WERI-Rb-1 (cell line): ENCODE measurements at places on chromosomes 4 and X.

DNA sequence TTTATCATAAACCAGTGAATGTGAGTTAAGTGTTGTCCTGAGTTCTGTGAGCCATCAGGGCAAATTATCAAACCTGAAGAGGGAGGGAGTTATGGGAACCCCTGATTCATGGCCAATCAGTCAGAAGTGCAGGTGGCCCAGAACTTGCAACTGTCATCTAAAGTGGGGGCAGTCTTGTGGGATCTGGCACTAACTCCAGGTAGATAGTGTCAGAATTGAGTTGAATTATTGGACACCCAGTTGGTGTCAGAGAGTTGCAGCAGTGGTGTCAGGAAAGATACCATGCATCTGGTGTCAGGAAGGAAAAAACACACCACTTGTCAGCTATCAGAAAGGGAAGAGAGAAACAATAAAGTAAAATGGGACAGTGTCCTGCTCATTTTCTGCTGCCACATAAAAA, 8.4 kb downstream of the CORIN start:
- DNase-seq: no peak

DNA sequence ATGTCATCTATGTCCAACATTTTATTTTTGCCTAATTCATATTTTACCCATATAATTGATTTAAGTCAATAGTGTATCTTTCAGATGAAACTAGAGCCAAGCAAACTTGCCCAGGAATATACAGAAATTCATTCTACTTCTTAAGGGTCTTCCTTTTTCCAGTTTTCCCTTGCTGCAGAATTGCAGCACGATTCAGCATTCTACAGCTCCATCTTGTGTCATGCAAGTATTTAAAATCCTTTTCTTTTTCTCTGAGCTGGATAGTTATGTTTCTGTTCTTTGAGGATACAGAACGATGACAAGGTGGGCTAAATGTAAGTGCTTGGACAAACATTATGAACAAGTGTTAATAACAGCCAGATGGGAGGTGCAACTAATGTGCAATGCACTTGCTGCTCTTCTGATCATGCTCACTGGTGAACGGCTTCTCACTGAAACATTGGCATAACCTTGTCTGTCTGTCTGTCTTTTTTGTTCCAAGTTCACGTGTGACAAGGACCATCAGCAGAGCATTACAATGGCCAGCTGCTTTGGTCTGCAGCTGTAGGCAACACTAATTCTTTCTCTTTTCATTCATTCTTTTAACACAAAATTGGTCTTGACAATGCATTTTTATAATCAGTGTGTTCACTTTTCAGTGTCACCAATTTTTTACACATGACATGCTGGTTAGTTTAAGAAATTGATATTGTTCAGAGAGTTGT, 1821.7 kb downstream of the ARAP2 start:
- DNase-seq: no peak

DNA sequence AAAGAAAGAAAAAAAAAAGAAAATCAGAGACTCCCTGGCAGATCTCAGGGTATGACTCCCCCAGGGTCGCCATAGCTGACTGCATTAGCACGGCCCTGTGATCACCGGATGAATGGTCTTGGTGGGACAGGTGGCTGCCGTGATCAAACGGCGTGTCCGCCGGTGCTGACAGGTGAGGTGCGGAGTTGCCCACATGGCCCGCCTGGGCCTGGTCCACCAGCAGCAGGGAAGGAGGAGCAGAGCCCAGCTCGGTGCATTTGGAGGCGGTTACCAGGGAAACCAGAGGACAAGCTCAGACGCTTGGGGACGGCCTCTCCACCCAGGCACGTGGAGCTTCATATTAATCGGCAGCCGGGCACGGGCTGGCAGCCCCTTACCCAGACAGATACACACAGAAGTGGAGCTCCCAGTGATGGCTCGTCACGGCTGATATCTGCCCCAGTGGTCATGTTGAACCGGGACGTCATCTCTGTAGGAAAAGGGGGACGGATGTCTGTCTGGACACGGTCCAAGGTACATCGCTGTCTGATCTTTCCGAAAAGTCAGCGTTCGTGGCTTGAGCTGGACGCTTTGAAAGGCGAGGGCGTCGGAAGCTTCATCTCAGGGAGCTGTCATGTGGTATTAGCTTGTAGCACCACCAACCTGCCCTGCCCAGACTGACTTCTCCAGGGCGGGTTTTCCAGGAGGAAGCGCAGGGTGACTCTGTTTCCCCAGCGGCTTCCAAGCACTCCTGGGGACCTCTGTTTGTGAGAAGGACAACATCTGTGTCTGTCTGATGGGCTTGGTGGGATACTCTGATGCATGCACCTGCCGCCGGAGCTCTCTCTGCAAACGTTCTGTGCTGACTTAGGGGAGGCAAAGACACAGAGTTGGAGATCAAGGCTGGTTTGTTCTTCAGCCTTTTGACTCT, 180.7 kb downstream of the CRLF2 start:
- no peak for DNase-seq

DNA sequence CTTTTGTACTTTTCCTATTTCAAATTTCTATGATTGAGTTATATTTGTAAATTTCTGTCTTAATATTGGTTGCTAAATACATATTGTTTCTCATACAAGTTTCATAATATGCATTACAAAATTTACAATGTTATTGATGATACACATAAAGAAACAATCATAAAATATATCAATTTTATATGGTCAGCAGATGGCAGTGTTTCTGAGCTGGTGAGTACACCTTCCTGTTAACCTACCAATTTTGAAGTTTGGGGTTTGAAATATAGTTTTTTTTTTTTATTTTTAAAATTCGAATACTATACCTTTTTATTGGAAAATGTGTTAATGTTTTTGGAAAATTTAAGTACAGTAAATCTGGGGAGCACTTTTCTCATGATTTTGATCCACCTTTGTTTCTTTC, 1953.1 kb upstream of the ADGRL3 start:
- DNase-seq: no peak

DNA sequence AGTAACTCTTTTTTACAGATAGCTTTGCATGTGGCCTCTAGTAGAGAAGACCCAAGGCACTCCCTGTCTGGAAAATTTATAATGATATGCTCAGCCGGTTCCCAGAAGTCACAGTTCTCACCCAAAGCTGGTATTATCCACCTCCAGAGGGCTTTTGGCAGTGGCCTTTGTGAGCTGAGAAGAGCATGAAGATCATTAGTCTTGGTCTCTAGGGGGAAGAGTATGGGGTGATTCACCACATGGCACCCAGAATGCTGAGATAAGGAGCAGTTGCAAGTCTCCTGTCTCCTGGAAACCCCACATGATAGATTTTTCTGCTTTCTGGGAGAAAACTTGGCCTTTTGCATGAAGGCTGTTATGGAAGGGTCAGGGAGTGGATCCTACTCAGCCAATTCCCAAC, 75.4 kb upstream of the PRPS1 start:
- no peak for DNase-seq

GRCh38 chrX:70096052-70096451, 33.8 kb downstream of the OTUD6A start:
- DNase-seq: peak; percentile 61

GRCh38 chrX:39165185-39165584, 363.9 kb downstream of the MID1IP1 start:
- DNase-seq: no peak

GRCh38 chrX:133265331-133265730, 47.2 kb upstream of the TFDP3 start:
- no peak for DNase-seq

- no peak for DNase-seq
Measured at GRCh38 chr4:89590128-89590527, 246.8 kb downstream of the SNCA start.

- no peak for DNase-seq
Measured at GRCh38 chrX:155962906-155963305, 34.6 kb upstream of the IL9R start.

DNA sequence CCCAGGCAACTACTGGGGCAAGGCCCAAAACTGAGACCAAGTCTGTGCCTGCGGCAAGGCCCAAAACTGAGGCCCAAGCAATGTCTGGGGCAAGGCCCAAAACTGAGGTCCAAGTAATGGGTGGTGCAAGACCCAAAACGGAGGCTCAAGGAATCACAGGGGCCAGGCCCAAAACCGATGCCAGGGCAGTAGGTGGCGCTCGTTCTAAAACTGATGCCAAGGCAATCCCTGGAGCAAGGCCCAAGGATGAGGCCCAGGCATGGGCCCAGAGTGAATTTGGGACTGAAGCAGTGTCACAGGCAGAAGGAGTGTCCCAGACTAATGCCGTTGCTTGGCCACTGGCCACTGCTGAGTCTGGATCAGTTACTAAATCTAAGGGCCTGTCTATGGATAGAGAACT, 2.7 kb downstream of the GPRASP2 start:
- DNase-seq: no peak

GRCh38 chrX:115021121-115021520, 3.7 kb upstream of the IL13RA2 start:
- DNase-seq: no peak

- peak; percentile 32 for DNase-seq
Measured at GRCh38 chrX:43958529-43958928, 14.7 kb downstream of the NDP start.

DNA sequence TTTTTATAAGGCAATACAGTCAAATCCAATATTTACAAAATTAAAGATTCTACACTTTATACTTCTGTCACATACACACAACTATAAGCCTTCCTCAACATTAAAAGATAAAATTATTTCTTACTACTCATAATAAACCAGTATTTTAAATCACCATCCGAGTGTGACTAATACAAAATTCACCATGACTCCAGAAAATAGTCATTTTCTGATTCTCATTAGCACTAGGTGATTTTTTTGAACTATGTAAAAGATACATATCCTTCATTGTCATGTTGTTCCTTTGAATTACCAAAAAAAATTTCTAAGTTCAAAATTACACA, 646 bp upstream of the SLC7A11 start:
- no peak for DNase-seq

GRCh38 chrX:152897222-152898131, at the start of gene ZNF185:
Gene ZNF185, plus strand, starts transcription at chrX:152898067. Its CDS starts 16,423 bp downstream, at chrX:152914490.
- no peak for DNase-seq

DNA sequence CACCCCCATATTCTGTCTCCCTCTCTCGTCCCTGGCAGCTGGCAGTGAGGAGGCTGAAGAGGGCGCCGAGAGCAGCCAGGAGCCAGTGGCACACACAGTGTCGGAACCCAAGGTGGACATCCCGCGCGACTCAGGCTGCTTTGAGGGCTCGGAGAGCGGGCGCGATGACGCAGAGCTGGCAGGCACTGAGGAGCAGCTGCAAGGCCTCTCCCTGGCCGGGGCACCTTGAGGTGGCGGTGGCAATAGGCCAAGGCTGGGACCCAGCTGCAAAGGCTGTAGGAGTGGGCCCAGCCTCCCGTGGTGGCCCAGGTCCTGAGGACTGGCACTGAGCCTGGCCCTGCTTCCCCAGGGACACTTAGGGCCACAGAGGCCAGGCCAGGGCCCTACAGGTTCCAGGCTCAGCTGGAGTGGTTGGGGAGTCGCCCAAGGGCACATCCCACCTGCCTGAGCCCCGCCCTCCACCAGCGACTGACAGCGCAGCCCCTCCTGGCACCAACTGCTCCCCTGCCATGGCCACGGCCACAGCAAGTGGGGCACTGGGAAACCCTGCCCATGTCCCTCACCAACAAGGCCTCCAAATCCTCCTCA, 13.9 kb downstream of the SASH3 start:
- no peak for DNase-seq

- peak; percentile 58 for DNase-seq
Measured at GRCh38 chr4:121277194-121278105, 103.4 kb downstream of the QRFPR start.

DNA sequence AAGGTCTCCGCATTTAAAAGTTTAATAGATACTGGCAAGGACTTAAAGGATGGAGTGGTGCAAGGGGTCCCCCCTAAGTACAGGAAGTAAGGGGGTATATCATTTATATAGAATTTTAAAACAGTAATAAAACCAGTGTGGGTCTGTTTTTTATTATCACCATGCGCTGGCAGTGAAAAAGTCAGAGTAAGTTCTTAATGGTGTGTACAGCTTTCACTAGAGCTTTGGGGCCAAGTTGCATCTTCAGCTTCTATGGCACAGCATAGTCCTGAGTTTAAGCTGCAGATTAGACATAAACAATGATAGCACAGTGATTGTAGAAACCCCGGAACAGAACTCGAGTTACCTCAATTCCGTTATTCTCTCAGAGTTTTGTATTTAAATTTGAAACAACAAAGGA, 27.6 kb downstream of the RHOH start:
- DNase-seq: no peak

- no peak for DNase-seq
Measured at GRCh38 chr4:119139822-119140252, 4.2 kb downstream of the MYOZ2 start.

DNA sequence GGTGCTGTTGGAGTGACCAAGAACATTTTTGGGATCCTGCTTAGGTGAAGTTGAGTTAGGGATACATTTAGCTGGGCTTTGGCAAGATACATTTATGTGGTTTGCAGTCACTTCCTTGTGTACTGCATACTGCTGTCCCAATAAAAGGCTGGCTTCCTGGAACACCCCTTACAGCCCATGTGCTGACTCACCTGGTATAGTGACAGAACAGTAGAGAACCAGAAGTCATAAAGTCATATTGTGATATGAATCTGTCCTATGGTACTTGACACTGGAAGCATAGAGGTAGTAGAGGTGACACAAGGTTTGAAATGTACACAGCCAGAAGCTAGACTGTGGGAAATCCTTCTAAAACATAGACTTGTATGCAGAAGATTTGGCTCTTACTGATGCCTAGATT, 55.3 kb upstream of the SLC25A43 start:
- no peak for DNase-seq

- DNase-seq: no peak
Measured at GRCh38 chr4:167025670-167026069, 208.6 kb downstream of the SPOCK3 start.

DNA sequence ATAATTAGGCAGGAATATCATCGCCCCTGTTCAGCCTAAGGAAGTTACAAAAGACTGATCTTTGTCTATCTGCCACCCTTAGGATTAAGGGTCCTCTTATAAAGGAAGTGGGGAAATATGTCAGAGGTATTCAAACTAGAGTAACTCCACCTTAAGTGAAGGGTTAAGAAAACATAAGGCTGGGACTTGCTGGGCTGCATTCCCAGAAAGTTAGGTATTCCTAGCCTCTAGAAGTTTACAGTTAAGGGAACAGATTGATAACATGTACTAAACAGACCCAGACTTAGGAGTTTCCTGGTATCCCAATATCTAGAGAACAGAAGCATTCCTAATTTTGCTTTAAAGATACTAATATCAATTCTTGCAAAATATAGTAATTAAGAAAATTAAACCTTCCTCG, 6.0 kb downstream of the CXCL2 start:
- no peak for DNase-seq

DNA sequence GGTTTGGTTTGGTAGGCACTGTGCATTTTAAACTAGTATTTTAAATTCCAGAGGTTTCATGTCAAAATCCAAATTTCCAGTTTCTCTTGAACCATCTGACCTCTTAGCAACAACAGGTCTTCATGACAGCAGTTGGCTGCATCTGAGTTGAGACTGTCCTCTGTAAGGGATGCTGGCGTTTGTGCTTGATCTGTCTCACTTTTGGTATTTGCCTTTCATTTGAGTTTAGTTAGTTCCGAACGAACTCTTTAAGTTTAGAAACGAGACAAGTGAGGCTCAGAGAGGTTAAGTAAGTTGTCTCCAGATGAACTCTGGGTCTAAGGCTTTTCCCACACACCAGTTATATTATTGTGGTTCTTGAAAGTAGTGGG, 29.1 kb downstream of the SPARCL1 start:
- DNase-seq: no peak
